ENCODE measurements at places on chromosomes 1 and 21.

- DNase-seq: no peak
These were observed 58.3 kb upstream of the TARBP1 start for GRCh38 chr1:234537236-234537635.

GRCh38 chr1:115753361-115753760 is 15.2 kb downstream of the CASQ2 start:
- DNase-seq: no peak

GRCh38 chr1:26138974-26139558 is 19.8 kb upstream of the FAM110D start:
- DNase-seq: no peak

GRCh38 chr1:35461966-35462651 is 95.1 kb downstream of the KIAA0319L start:
- DNase-seq: no peak

DNA sequence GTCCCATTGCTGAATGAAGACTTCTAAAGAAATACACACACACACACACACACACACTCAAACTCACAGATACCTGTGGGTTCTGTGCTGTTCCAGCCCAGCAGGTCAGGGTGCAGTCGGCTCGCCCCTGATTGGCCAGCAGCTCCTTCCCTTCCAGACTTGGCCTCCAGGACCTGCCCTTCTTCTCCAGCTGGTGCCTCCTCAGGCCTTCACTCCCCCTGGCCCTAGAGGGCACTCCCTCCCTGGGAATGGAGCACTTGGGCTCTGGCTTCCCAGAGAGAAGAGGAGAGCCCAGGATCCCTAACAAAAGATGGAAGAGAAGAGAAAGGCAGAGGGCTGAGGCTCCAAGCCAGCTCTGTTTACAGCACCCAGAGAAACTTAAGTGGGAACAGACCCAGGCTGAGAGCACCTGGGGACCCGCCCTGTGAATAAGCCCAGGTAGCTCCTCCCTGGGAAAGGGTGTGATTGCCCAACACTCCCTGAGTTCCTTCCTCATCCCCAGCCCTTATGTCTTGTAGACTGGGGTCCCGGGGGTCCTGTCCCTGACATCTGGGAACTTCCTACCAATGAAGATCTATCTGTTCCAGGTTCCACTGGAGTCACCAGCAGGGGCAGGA is at the start of gene PGLYRP3:
TSS of gene PGLYRP3 (minus strand) at position 383 of the 617 bp plus-strand sequence. CDS start 2,287 bp downstream, outside the sequence.
- DNase-seq: no peak

GRCh38 chr1:43449708-43450069 is 4.0 kb downstream of the HYI start:
- DNase-seq: no peak

- no peak for DNase-seq
These were observed 242.8 kb downstream of the CRB1 start for GRCh38 chr1:197510691-197511378.

DNA sequence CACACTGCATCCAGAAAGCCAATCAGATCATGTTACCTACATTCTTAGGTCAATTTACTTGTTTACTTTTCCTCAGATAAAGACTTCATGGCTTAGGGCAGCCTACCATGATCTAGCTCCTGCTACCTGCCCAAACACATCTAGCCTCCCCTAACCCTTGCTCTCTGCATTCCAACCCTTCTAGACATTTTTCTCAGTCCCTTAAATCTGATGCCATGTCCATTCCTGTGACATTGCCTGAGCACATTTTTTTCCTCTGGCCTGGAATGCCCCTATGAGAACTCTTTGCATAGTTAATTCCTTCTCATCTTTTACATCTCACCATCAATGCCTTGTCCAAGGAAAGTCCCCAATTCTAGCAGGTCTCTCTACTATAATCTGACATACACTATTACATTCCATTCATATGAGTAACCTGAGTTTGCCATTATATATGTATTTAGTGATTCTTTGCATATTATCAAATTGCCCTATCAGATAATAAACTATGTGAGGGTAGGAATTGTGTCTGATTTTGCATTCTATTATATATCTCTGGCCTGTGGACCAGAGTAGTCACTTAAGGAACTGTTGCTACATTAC is 166.9 kb downstream of the COL11A1 start:
- DNase-seq: no peak

- no peak for DNase-seq
These were observed 8.9 kb downstream of the UBASH3A start for GRCh38 chr21:42412636-42412933.

GRCh38 chr1:205670150-205670446 is 10.2 kb downstream of the SLC45A3 start:
- DNase-seq: no peak

DNA sequence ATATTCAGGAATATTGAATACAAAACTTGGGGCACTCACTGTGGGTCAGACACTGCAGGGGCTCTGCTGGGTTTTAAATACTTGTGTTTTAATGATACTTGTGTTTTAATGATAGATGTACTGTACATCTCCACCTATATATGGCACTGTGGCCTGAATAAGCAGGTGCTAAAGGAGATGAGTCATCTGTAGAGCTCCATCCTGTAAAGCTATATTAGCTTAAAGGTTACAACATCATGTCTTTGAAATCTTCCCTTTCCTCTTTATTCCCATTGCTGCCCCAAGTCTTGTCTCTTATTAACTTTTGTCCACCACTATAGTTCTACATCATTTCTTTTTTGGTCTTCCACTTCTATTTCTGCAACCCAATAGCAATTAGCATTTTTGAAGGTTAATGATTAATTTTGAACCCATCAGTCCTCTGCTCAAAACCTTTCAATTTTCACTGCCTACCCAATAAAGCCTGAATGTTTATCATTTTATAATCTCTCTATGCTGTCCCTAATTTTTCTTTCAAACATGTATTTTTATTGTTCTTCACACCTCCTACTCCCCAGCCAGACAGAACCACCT is 113.3 kb upstream of the PTGFR start:
- no peak for DNase-seq

DNA sequence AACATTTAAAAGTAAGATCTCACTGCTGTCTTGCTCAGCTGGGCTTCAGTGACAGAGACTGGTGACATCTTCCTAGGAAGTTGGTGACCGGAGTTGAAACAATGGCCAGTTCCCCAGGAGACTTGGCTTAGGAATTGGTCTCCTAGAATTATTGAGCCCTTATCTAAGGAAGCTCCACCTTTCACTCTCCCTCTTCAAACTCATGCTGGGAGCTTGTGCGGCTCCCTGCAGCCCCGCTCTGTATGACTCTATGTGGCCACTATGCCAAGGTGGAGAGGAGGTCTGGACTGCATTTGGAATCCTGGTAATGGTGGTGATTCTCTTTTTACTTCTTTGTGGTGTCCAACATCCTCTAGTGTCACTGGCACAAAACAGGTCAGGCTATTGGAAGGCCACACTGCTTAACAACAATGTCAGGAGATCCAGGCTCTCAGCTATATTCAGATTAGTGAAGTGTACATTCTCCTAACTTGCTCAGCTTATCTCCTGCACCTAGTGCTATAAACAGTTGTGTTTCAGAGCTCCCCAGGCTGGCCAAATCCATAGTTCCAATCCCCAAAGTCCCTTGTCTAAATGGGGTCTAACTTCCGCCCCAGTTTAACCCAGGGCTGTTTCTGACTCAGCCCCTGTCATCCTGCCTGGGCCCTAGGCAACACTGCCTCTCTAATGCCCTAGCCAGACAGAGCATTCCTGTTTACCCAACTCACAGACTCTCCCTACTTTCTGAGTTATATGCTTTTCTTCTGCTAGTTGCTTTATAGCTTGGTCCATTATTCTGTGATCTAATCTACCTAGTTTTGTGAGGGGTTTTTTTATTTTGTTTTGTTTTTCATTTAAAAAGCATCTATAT is 18.3 kb downstream of the ATP2B4 start:
- DNase-seq: no peak

DNA sequence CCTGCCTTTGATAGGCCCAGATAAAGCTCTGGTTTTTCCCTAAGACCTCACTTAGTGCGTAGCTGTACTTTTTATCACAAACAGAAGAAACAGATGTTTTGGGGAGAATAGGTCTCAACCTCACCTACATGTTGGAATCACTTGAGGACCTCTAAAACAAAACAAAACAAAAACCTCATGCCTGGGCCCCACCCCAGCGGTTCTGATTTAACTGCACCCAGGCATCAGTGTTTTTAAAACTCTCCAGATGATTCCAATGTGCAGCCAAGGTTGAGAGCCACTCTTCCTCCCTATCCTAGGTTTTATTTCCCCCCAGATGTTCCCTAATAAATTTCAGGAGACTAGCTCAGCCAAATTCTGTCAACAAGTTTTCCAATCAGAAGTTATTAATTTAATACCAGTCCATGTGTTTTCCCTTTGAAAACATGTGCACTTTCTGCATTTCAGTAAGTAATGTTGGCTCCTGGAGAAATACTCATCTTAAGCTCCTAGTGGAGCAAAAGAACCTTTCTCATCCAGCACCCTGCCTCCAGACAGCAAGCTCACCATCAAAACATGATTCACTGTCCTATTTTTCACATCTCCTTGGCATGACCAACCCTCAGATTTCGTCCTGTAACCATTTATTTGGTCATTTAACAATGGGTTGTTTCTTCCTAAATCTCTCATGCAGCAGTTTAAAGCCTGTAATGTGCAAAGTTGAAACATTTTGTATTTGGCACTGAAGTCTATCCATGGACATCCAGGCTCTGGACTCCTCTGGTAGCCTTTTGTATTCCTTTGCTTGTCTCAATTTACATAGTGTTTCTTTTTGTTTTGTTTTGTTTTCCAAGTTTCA is 27.5 kb downstream of the LRRC8C start:
- no peak for DNase-seq

GRCh38 chr1:182391028-182391361 is 595 bp downstream of the GLUL start:
- DNase-seq: no peak

- no peak for DNase-seq
These were observed 325.9 kb upstream of the ADAMTS5 start for GRCh38 chr21:27292783-27293182.

GRCh38 chr1:181152892-181153633 is 64.6 kb downstream of the IER5 start:
- peak; percentile 73 for DNase-seq

- no peak for DNase-seq
These were observed 120.9 kb downstream of the SYT2 start for GRCh38 chr1:202589190-202589930.

DNA sequence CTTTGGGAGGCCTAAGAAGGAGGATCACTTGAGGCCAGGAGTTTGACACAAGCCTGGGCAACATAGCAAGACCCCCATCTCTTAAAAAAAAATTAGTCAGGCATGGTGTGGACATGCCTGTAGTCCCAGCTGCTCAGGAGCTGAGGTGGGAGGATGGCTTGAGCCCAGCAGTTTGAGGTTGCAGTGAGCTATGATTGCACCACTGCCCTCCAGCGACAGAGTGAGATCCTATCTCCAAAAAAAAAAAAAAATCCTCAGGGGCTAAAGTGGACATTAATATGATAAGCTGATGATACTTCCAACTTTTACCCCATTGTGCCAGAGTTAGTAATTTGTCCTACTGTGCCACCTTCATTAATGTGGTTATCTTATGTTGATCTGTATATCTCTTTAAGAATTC is 327.8 kb upstream of the FMN2 start:
- DNase-seq: no peak

DNA sequence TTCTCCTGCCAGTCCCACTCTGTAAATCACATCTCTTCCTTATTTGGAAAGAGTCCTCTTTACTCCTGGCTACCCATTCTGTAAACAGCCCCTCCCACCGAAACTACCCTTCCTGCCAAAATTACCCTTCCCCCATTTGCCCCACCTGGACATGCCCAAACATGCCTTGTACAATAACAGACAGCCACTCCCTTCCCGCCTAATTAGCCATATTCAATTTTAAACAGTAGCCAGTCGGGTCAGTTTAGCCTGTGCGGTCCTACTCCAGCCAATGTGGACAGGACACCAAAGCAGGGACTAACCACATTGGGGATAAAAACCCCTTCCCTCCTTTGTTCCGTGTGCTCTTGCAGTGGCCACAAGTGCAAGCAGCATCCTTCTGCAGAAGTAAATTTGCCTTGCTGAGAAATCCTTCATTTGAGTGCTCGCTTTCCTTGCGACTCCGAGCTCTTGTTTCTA is 56.3 kb upstream of the MAP10 start:
- DNase-seq: no peak

- DNase-seq: no peak
These were observed 14.4 kb downstream of the CASP9 start for GRCh38 chr1:15509586-15509985.

- DNase-seq: no peak
These were observed 9.6 kb upstream of the RIMKLA start for GRCh38 chr1:42370876-42371549.

DNA sequence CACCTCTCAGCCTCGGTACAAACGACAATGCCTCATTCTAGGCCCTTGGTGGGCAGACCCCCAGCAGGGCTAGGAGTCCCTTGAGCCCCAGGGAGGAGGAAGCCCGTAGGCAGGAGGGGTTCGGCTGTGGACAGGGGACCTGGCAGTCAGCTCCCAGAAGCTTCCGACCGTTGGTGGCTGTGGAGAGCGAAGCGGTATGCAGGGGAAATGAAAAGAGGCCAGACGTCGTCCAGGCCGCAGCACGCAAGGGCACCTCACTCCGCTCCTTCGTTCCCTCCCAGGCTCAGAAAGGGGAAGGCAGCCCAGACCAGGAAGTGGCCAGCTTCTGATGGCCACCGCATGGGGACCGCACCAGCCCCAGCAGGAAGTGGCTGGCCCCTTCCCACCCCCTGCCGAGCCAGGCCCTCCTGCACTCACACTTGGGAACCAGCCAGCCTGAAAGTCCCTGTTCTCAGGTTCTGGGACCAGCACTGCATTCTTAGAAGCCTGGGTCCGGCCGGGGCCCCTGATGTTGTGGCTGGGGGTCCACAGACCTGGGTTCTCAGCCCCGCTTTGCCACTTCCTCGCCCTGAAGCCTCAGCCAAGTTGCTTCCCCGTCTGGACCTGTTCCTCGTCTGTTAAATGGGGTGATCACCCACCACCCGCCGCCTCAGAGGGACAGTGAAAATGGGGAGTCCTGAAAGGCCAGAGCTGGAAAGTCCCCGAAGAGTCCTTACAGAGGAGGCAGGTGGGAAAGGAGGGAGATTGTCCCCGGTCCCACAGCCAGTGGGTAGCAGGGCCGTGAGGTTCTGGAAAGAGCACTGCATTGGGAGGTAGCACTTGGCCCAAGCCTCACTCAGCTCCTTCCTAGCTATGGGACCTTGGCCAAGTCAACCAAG is 104.0 kb upstream of the RUNX3 start:
- no peak for DNase-seq

DNA sequence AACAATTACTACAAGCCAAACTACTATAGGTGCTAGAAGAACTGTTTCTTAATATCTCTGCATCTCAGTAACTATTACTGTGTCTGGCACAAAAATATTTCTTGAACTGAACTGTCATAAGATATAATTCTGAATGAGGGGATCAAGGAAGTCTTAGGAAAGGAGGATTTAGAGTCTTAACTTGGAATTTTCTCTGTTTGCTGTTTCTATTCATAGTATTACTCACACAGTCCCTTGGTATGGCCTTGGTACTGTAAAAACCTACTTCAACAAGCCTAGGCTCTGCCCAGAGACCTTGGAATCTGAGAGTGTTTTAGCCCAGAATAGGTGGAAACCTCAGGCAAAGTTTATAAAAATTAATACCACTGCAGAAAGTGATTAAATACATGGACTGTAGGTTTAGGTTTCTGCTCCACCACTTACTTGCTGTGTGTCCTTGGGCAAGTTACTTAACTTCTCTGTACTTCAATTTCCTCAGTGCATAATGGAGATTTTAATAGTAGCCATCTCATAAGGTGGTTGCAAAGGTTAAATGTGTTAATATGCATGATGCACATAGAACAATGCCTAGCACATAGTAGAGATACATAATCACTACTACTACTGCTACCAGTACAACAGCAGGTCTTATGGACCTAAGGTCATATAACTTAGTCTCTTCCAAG is 87.4 kb upstream of the NFIA start:
- no peak for DNase-seq
